Stimulated activated CD4-positive, alpha-beta T cell treated with anti-CD3 and anti-CD28 coated beads, Interleukin-12 subunit alpha, Interleukin-12 subunit beta, amount 100 ng/mL, for 4 hours (primary cell): ENCODE measurements at places on chromosomes 5 and 9.

DNA sequence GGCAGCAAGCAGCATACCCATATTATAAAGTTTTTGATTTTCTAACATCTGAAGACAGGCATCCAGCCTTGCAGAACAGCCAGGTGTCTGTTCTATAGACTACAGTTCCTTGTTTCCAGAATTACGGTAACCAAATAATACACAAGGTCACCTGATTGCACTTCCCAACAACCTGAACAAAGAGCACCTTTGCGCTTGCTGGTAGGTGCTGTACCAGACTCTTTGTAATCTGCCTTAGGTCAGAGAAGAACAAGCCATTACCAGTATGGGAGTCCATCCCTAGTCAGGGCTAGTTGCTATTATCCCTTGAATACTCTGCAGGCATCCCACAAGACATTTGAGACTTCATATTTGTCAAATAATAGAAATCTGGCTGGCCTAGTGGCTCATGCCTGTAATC is 256.2 kb downstream of the ARRDC3 start:
- DNase-seq, result no peak

DNA sequence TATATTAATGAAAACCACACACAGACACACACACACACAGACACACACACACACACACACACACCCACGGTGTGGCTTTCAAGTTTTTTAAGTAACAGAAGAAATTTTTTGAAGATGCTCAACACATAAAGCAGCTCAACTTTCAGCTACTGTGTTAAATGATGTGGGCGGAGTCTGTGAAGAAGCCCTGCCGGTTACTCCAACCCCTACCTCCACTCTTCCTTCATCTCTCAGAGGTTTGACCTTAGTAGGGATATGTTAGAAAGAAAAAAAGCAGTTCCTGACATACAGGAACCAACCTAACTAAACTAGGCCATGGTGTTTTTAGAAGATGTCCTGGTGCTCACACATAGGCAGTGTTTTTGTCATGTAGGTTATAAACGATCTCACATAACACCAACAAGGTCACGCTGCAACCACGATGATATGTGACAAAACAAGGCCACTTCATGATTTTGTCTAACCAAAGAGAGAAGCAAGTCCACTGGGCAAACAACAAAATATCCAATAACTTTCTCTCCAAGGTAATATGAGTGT is 112.8 kb downstream of the EMB start:
- DNase-seq, result no peak

DNA sequence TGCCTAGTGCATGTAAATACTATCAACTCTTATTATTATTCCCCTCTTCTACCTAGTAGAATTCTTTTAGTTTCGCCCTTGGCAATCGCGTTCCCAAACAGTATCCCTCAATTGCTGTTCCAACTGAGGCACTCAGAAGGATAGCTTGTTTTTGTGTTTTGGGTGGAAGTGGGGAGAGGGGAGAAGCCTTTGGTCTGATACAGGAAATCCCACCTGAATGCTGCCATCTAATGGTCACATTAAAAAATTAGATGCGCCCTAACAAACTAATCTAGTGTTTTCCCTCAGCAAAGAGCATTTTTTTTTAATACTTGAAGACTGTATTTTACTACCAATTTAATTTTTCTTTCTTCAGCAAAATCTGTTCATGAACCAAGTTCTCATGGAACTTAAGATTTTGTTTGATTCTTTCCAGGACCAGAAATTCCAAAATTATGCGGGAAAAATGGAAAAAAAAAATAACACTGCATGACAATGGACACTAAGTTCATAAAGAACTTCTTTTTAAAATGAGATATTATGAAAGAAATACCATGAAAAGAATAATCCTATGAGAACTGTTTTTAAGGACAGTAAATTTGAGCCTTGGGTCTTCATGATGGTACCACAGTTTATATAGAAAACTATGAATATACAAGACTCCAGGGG is 22.2 kb upstream of the GLDC start:
- no peak for DNase-seq

GRCh38 chr9:113520109-113520642 is 56.6 kb downstream of the RGS3 start:
- peak; percentile 22 for DNase-seq

GRCh38 chr9:129838707-129839259 is 3.5 kb downstream of the USP20 start:
- DNase-seq, result no peak

GRCh38 chr9:136075881-136076678 is 19.0 kb downstream of the NACC2 start:
- DNase-seq, result no peak

DNA sequence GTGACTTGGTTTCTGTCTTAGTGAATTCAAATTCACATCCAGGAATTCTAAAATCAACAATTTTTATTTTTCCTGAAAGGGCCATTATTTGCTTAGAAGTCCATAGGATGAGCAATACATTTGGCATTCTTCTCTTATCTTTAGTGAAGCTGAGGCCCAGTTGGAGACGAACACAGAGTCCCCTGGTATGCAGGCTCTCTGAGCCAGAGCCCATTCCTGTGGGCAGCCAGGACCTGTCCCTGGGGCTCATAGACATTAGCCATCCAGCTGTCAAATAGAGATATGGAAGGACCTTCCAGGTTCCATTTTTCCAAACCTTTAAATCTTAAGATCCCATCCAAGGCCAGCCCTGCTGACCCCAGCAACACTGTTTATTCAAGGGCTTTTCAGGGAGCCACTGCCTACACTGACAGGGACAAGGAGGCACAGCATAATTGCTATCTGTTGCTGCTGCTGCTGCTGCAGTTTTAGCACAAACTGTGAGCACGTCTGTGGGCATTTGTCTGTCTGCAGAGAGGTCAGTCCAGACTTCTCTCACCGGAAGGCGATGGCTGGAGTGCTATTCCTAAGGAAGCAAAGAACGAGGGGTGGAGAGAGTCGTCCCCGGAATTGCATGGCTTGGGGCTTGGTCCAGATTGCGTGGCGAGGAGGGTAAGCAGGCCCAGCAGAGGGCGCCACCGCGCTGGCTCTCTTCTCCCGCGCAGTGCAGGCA is 639.0 kb downstream of the CCDC171 start:
- peak; percentile 5 for DNase-seq

DNA sequence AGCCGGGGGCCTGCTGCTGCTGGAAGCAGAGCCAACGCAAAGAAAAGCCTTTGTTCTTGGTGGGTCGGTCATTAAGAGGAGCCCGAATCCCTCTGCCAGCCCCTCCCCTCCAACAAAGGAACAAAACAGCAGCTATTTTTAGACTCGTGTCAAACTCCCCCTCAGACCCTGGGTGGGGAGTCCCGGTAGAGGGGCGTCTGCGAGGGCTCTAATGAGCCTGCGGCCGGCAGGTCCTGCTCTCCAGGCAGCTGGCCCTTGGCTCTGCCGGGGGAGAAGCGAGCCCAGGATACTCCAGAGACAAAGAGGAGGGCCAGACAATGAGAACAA is 114.0 kb downstream of the LHX2 start:
- DNase-seq, result no peak

- no peak for DNase-seq
These were observed 41.3 kb upstream of the PAM start for GRCh38 chr5:102713682-102714231.

GRCh38 chr5:150734579-150735384 is 24.0 kb downstream of the DCTN4 start:
- no peak for DNase-seq

DNA sequence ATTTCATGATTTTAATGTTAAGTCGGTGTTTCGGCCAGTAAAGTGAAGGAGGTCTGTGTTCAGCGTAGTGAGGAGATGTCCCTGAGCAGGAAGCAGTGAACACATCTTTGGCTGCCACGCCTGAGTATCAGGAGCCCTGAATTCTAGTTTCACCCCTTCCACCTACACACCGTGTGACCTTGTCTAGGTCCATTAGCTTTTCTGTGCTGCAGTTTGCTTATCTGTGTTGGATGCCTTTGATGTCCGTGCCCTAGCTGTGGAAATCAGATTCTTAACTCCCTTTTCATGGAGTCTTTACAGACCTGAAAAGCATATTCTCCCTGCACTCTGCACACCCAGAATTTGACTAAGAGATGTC is 601 bp downstream of the FBXO38 start:
- DNase-seq, result no peak

DNA sequence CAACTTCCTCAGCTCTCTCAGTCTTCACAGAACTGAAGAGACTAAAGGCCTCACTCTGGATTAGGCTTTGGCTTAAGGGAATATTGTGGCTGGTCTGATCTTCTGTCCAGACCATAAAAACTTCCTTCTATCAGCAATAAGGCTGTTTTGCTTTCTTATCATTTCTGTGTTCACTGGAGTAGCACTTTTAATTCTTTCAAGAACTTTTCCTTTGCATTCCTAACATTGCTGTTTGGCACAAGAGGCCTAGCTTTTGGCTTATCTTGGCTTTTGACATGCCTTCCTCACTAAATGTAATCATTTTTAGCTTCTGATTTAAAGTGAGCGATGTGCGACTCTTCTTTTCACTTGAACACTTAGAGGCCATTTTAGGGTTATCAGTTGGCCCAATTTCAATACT is 88.7 kb upstream of the ACOT12 start:
- no peak for DNase-seq

GRCh38 chr9:138022121-138022741 is 144.6 kb downstream of the CACNA1B start:
- DNase-seq, result no peak

DNA sequence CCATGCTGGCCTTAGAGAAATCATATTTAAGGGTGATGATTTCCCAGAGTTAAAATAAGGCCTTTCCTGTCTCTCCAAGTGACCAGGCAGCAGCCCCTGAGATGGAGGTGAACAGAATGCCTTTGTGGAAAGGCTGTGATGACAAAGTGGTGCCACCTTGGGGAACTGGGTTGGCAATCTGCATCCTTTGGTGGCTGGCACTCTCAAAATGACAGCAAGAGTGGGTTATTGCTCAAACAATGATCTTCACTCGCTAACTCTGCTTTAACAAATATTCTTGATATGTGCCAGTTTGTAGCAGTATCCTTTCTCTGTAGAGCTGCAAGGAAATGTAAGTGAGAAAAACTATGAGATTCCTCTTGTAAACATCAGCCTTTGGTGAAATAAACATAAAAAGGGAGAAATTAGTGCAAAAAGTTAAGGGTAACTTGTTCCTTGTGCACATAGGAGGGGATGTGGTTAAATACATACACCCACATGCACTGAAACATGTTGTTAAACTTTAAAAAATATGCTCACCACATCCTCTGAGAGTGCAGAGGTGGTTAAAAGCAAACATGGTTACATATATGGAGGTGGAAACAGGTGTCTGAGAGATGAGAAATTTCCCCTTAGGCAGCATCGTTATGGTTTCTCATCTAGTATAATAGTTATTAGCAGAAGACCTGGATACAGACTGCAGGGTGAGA is 373.4 kb upstream of the CTNND2 start:
- DNase-seq, result no peak

DNA sequence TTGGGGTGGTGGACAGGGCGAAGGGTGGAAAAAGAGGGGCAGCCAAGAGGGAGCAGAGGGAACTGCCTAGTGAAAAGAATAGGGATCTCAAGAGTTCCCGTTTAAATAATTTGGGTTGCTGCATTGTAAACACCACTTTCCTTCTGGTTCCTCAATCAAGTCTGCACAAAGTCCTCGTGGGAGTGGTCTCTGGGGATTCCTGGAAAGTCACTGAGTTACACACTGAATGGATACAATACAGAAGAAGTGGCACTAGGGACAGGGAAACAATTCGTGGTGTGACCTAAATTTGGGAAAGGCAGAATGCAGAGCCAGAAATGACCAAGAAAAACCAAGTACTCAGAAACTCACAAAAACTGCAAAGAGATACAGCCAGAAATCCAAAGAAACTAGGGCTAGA is 161.7 kb downstream of the CDK5RAP2 start:
- no peak for DNase-seq

- no peak for DNase-seq
These were observed 117.7 kb upstream of the MSX2 start for GRCh38 chr5:174606646-174607045.

GRCh38 chr9:115000217-115000639 is 69.8 kb upstream of the TNFSF8 start:
- DNase-seq, result no peak

DNA sequence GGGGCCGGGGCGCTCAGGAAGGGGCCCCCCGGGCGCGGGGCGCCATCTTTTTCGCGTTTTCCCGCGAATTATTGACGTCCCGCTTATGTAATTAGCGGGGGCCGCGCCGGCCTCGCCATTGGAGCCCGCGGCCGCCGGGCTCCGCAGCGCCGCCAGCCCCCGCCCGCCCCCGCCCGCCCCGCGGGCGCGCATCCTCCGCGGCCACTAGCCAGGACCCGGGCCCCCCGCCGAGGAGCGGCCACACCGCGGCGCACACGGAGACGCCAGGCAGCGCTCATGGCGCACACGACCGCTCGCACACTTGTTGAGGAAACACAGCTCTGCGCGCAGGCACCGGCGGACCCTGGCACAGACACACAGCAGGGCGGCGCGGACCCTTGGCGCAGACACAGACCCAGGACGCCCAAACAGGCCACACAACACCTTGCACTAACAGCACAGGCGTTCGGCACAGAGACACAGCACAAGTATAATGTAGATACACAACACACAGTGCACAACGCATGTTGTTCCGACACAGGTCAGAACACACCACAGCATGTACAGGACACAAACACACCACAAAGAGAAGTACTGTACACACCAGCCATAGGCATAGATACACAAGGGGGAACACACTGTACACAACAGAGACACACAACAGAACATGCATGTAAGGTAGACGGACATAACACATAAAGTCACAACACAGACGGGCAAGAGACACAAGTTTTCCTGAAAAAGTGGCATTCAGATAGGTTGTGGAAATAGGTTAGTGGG is 467 bp upstream of the PHF19 start:
- DNase-seq, result peak; percentile 63
